Left lung (tissue), 14 donors: ENCODE measurements at places on chromosomes 16 and 17.

DNA sequence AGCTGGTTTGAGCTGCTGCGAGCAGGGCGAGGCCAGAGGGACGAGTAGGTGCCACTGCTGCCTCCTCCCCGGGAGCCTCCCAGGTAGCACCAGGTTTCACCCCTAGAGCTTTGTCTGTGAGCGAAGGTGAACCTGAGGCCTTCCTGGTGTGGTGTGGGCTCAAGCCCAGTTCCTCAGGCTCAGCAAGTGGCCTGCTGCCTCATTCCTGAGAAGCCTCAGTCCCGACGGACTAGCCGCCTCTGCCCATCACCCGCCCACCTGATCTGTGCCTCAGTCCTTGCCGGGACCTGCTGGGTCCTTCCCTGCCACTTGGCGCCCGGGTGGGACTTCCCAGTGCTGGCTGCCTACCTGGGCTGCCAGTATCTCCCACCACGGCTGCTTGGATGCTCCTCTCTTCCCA lies 1.7 kb downstream of the NLRC3 start:
- no peak for DNase-seq

- no peak for DNase-seq
Observed at GRCh38 chr16:2040041-2040786, 7.4 kb downstream of the NTHL1 start.

GRCh38 chr16:2478279-2478678 lies 3.4 kb downstream of the TBC1D24 start:
- DNase-seq, result no peak

GRCh38 chr16:56408379-56409098 lies 16.8 kb downstream of the AMFR start:
- no peak for DNase-seq

DNA sequence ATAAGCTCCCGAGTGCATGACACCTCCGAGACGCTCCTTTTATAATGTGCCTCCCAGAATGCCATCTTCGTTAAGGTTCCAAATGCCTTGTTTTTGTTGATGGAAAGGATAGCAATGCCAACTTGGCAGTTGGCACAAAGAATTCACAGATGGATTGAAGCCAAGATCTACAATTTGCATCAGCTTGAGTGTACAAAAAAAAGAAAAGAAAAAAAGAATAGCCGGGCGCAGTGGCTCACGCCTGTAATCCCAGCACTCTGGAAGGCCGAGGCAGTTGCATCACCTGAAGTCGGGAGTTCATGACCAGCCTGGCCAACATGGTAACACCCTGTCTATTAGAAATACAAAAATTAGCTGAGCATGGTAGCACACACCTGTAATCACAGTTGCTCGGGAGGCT lies 7.6 kb downstream of the TBC1D16 start:
- no peak for DNase-seq

DNA sequence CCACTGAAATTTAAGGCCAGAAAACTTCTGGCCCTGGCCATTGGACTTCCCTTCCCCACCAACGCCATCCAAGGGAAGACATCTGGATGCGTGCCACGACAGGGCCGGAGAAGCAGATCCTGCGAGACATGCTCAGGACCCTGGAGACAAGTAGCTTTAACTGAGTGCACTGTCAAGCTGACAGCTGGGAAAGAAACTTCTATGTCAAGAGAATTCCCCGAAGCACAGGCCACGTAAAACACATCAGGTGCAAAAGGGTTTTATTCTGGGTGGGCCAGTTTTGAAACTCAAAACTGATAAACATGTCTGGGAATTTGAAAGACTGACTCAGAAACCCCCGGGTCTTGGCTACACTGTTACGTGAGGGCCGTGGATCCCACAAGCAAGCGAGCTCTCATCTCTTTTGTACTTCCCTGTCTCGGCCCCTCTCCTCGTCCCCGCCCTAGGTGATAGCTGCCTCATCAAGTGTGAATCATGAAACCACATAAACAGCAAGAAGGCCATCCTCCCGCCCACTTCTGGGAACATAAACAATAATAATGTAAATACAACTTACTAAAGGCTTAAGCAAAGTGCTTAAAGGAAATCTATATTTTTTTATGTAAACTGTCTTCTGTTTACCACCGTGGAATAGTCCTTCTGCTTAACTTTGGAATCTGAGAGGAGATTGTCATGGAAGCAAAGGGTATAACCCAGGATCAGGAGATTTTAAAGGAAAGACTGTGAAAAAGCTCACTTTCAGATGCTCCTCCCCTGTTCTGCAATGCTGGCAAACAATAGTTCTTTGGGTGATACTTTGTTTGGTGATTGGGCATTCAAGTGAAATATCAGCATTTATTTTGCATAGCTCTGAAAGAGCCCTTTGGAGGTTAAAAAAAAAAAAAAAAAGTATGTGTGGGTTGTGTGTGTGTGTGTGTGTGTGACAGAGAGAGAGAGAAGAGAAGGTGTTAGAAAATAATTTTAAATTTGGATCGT lies 406.0 kb upstream of the MAF start:
- no peak for DNase-seq

- DNase-seq, result peak; percentile 88
Observed at GRCh38 chr16:88651276-88651988, 579 bp upstream of the CYBA start.

GRCh38 chr16:12147681-12148080 lies 171.1 kb downstream of the SNX29 start:
- DNase-seq, result no peak

- peak; percentile 65 for DNase-seq
Observed at GRCh38 chr16:66269617-66270332, 96.7 kb upstream of the CDH5 start.

GRCh38 chr16:68640972-68641371 lies 4.1 kb upstream of the CDH3 start:
- no peak for DNase-seq

GRCh38 chr16:13809765-13810164 lies 110.2 kb upstream of the ERCC4 start:
- DNase-seq, result no peak

- peak; percentile 70 for DNase-seq
Observed at GRCh38 chr17:40355123-40355803, 9.3 kb downstream of the GJD3 start.

DNA sequence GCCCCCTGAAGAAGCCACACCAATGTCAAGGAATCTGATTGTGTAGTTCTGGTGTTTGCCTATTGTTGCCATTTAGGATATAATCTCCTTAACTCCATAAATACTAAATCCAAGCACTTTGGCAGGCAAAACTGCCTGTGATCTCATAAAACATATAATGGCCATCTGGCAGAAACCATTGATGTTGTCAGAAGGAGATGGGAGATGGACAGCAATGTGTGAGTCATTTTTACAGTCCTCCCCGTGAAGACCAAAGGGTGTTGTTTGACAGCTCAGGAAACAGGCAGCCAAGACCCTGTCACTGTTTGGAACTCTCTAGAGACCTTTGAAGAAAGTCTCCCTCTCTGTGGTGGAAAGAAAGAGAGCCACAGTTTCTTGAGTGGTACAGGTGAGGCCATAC lies 454.1 kb downstream of the HS3ST3B1 start:
- no peak for DNase-seq

DNA sequence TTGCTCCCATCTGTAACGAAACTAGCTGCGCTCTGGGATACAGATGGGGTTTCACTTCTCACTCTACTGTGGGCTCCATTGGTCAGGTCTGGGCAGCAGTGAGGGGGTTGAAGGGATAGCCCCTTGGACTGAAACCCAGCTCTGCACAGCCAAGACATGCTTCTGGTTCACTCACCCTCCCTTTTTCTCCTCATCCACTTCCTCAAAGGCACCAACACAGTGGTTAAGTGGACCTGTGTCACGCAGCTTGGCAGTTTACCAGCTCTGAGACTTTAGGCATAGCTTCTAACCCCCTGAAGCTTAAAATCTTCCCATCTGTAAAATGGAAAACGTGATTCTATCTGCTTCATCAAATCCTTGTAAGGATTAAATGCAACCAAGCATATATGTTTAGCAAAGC lies 11.5 kb upstream of the KRT38 start:
- no peak for DNase-seq

DNA sequence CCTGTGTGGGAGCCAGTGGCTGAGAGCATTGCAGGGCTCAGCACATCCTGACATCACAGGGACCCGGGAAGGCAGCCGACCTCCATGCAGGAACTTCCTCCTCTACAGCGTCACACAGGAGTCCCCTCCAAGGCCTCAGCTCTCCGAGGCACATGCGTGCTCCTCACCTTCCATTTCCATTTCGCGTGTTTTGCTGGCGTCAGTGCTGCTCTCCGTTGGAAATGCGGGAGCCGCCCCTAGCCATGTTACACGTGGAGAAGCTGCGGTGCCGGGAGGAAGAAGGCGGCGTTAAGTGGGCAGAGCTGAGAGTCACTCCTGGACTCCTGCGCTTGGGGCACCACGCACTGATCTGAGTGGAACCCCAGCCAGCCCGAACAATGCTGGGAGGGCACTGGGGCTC lies 25.2 kb upstream of the CRISPLD2 start:
- DNase-seq, result peak; percentile 64

DNA sequence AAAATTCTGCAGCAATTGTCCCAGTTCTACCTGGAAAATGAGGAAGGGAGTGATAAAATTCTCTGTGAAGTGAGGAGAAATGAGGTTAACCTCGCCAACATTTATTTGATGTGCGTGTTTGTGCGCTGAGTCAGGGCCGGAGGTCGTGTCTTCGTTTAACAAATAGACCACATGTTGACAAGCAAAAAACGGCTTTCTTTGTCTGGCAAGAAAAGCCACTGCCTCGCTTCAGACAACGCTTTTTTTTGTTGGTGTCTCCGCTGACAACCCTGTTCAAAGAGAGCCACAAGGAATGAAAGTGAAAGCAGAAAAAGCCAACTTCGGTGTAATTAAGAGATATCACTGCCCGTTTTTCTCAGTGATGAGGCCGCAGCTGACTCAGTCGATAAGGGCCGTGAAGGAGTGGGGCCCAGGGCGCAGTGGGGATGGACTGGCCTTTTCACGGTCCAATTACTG lies 510.6 kb downstream of the CDH13 start:
- DNase-seq, result peak; percentile 36

GRCh38 chr16:87203060-87203656 lies 114.0 kb downstream of the C16orf95 start:
- no peak for DNase-seq
